ENCODE measurements at places on chromosomes 11 and 22.

DNA sequence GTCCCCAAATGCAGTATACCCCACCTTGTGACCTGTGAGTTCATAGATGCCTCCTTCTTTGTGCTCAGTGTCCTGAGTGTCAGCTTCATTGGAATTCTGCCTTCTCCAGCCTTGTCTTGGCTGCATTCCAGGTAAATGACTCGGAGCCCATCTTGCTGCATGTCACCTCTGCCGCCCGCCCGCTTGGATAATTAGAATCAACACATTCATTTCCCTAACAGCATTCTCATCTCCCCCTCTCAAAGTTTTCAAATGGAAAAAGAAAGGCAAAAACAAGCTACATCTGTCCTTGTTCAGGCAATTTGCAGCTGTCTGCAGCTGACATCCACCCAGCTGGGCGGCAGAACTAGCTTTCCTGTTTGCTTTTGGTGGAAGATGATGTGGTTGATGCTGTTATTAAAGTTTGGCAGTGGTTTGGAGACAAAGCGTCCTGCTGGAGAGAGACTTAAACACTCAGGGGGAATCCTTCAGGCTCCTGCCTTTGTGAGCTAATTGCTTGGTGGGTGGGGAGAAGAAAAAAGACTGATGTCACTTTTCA lies 198.8 kb upstream of the SEZ6L start:
- no peak for DNase-seq

- no peak for DNase-seq
Observed at GRCh38 chr11:84560206-84560605, 1066.9 kb downstream of the DLG2 start.

- no peak for DNase-seq
Observed at GRCh38 chr11:71352226-71352625, 96.0 kb downstream of the DHCR7 start.

- DNase-seq = no peak
Observed at GRCh38 chr11:44223238-44223637, 86.7 kb downstream of the ALX4 start.
